Suppressor macrophage treated with lipopolysaccharide for 1 hour (primary cell): ENCODE measurements at places on chromosomes 2 and 18.

DNA sequence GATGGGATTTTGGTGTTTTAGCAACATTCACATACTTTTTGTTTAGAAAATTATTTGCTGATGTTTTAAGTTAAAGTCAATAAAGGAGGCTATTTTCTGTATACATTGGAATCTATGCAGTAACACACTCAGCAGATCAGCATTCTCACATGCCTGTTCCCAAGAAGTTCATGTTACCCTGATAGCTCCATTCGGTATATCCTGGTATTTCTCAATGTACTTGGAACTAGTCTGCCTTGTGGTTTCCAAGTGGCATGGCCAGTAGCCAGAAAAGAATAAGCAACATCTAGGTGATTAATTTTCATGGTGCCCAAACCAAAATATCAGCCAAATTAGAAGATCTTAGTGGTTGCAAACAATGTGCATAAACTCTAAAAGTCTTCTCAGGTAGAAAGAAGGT is 5.2 kb upstream of the NCAPH start:
- DNase-seq: no peak

- no peak for DNase-seq
Observed at GRCh38 chr18:9944805-9945204, 31.0 kb downstream of the VAPA start.

DNA sequence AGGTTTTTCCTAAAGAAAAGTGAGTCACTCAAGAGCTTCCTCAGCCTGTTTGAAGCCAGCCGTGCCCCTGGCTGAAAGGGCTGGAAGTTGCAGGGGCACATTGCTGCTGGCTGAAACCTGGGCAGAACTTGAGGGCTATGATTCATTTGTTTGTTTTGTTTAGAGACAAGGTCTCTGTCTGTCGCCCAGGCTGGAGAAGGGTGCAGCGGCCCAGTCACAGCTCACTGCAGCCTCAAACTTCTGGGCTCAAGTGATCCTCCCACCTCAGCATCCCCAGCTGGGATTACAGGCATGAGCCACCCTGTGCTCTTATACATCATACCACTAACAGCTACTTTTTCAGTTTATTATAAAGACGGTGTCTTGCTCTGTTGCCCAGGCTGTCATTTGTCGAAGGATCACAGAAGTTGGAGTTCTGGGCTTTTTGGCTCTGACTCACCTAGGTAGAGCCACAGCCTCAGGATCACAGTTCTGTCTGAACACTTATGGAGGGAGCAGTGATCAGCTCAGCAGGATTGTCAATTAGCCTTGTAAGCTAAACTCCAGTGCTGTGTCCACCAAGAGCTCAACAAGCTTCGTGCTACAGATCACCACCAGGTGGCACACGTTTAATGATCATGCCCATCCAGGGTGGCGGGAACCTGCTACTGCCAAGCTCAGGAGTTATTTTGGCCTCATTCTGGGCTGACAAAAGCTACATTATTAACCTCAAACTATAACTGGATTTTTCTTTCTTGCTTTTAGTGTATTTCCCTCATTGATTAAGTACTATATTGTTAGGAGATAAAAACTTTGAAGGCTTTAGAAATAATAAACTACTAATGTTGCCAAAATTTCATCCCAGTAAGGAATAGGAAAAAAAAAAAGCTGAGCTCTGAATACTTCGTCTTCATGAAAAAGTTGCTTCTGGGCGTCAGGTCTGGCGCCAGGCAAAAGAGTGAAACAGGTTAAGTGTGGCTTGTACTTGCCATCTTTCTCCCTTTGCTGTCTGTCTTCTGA is 57.9 kb downstream of the ARHGEF33 start:
- peak; percentile 76 for DNase-seq

DNA sequence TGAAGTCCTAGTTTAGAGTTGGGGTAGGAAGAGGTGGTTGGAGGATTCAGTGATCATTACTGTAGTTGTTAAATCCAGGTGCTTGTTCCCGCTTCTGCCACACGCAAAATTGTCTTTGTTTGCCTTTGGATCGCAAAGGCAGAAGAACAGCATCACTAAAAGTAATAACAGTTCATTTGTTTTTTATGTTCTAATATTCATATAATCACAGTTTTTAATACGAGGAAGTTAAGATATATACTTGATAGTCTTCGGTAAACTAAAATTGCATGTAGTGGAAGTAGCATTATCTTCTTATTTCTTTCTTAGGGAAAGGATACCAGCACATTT is 365 bp downstream of the NDUFB3 start:
- DNase-seq: no peak

DNA sequence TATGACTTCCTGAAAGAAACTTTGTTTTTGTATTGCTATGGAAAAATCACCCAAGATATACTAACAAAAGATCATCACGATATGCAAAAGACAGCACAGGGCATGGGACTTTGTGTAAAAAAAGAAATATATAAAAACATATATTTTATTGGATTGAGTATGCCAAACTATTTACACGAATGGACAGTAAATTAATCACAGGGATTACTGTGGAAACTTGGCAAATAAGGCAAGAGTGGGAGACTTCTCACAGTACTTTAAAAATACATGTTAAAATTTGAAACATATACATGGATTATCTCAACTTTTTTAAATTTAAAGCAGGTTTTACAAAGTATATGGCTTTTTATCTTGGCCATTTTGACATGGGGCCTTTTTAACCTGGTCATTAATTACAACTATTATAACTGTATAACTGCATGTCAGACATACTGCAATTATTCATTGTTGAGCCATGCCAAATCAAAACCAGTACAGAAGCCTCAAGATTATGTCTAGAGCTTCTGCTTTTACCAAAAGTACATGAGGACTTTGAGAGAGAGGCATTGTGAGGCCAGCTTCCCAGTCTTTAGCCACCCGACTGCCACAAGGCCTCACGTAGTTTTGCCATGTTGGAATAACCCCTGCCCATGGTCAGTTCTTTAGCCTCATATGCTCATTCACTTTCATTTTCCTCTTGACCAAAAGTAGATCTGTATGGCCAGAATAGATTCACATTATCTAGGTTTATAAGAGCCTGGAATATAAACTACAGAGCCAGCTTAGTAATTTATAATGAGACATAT is 419.8 kb downstream of the SETBP1 start:
- peak; percentile 43 for DNase-seq

GRCh38 chr18:40159141-40160017 is 1795.7 kb upstream of the PIK3C3 start:
- DNase-seq: peak; percentile 7

GRCh38 chr2:102063941-102064678 is 72.3 kb downstream of the IL1R2 start:
- DNase-seq: peak; percentile 87

GRCh38 chr2:219542931-219543595 is 546 bp downstream of the CHPF start:
- DNase-seq: no peak

DNA sequence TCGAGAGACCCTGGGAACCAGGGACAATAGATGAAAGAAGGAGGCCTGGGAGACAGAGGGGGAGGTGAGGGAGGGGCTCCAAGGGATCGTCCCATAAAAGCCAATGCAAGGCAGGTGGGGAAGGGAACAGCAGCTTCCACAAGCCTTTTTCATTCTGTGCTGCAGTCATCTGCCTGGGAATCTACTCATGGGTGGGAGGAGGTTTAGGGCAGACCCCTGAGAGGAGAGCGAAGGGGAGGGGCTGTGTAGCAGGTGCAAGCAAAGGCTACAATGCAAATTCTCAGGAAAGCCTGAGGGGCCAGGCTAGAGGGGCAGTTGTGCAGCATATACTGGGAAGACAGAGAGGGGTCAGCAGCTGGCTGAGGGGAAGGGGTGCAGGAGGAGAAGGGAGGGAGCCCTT is 135.4 kb downstream of the SETBP1 start:
- DNase-seq: no peak

DNA sequence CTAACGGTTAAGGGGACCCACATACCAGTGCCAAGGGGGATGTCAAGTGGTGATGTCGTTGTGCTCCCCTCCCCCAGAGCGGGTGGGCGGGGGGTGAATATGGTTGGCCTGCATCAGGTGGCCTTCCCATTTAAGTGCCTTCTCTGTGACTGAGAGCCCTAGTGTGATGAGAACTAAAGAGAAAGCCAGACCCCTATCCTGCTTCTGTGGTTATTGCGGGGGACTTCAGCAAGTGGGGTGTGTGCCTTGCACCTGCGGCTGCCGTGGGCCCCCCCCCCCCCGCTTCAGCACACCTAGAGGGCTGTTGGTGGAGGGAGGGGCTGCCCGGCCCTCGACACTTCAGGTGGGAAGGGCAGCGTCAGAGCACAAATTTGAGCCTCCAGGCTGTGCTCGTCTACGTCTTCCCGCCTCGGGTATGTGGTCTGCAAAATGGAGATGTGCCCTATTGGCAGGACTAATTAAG is 6.1 kb downstream of the CTDSP1 start:
- no peak for DNase-seq

GRCh38 chr18:69584429-69584828 is 183.7 kb downstream of the DOK6 start:
- no peak for DNase-seq
